CD8-positive, alpha-beta T cell (primary cell): ENCODE measurements at places on chromosomes 3 and 15.

- no peak for DNase-seq
Observed at GRCh38 chr3:149545049-149545448, 70.6 kb downstream of the TM4SF4 start.

- no peak for DNase-seq
Observed at GRCh38 chr3:138336454-138336999, 6.9 kb upstream of the NME9 start.

- no peak for DNase-seq
Observed at GRCh38 chr3:126021224-126021623, 52.2 kb downstream of the ROPN1B start.

GRCh38 chr15:83323296-83323711 is 38.8 kb upstream of the BNC1 start:
- DNase-seq, result no peak

- DNase-seq, result no peak
Observed at GRCh38 chr15:66831801-66832390, 129.9 kb downstream of the SMAD6 start.
